MM.1S (cell line): ENCODE measurements at places on chromosomes 1 and 21.

DNA sequence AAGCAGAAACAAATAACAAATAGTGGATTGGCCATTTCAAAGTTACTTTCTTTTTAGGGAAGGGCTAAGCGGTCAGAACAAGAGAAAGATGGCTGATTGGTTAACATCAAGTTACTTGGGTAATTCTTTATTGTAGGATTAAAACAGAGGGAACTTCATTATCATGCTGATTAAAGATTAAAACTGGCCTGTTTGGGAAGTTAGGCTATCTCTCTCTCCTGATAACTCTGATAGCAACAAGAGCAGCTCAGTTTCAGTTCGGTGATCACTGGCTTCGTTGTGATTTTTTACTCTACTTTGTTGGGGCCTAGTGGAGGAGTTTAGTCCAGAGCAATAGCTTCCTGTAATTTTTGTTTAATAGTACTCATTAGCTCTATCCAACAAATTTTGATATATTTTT lies 20.5 kb upstream of the COP1 start:
- no peak for DNase-seq

DNA sequence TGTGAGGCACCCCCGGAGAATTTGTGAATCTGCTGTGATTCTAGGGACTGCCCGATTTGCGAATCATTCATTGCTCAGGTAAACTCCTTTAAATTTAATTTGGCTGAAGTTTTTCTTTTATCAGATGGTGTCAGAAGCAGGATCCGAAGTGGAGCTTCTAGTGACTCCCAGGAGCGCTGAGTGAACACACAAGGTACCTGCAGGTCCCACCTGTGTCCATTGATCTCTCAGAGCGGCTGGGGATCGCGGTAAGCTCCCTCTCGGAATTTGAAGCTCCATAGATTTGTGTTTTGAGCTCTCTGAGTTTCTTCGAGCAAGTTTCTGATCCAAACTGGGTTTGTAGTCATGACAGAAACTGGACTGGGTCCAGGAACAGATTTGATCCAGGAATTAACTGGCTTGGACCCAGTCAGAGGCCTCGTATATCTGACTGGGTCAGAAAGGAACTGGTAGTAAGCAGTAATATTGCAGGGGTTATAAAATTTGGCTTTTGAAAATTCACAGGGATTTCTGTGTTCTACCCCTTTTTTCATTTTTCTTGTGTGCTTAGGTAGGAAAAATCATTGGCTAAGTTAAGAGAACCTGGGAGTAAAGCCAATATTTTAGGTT lies 56.2 kb upstream of the EDEM3 start:
- no peak for DNase-seq

DNA sequence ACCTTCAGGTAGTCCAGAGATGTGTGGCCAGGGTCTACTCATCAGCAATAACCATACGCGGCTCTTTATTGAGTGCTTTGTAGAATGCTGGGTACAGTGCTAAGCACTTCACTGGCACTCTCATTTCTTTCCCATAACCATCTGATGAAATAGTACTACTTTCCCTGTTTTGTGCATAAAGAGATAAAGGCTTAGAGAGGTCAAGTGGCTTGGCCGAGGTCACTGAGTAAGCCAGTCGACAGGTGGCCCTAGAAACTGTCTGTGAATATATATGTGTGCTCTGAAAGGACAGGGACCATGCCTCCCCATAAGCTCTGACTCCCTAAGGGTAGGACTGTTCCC lies 52.8 kb downstream of the NENF start:
- no peak for DNase-seq

- DNase-seq = no peak
These were observed 30.8 kb downstream of the MRPL37 start for GRCh38 chr1:54230507-54231339.

GRCh38 chr1:27507960-27508665 lies 18.1 kb upstream of the WASF2 start:
- no peak for DNase-seq

DNA sequence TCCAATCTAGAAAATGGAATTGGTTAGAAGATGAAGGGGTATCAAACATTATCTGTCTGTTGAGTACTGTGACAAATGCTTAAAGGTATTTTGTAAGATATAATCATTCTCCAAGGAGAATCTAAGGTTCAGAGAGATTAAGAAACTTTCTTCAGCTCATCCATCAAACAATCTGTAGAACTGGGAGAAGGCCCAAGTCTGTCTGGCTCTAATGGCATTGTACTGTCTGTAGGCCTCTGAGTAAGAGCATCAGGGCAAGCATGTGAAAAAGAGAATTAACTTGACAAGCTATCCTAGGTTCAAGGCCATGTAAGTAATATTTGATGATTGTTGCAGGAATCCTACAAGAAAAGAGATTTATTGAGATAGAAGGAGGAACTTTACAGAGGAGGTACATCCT lies 5.3 kb upstream of the FGGY start:
- no peak for DNase-seq

- no peak for DNase-seq
These were observed 11.6 kb downstream of the KCNQ4 start for GRCh38 chr1:40794974-40795715.

DNA sequence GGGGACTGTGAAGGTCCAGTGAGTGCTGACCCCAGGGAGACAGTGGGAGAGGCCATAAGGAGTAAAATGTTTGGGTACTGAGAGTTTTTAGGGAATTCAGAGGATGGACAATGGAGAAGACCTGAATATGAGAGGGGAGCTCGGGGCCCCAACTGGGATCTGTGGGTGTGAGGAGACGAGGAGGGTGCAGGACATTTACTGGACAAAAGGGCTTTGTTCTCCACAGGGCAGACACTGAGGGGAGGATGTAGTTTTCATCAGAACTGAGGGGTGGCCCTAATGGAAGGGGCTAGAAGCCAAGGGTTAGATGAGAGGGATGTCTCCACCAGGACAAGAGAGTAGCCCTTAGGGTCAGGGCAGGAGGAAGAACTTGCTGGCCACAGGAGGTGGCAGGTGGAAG lies 30.0 kb downstream of the TMCC2 start:
- no peak for DNase-seq

DNA sequence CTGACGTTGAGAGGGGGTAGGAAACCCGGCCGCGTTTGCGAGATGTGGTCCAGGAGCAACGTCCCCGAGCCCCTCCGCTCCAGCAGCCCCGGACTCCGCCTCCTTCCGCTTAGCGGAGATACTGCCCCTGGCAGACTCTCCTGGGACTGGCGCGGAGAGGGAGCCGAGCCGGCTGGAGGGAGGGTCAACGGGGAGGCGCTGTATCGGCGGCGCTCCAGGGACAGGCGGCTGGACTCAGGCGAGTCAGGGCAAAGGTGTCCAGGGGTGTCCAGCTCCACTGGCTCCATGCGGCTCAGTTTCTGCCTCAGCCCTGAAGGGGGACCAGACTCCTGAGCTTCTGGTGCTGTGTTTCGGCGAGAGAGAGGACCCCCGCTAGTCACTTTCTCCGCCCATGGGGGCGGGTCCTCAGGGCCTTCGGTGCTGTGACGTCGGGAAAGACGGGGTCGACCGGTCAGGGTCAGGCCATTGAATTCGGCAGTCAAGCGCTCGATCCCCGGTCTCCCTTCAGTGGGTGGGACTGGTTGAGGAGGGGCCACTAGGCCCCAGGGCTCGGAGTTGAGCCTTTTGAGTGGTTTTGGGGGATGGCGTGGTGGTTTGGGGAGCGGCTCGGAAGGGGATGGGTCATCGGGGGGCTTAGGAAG lies 2.8 kb upstream of the LIX1L start:
- no peak for DNase-seq

DNA sequence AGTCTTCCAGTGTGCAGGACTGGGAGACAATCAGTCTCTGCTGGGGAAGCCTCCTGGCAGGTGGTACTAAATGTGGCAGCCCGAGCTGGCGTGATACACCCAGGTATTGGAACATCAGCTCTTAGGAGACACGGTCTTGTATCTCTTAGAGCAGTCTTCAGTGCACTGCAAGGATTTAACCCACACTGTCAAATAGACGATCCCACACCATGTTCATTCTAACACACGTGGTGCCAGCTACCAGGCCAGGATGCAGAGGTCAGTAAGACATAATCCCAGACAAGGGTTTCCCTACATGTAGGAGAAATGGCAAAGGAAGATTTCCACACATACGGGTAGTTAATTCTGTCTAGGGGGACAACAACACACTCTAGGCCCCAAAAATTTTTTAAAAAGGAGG lies 8.7 kb downstream of the TRIM11 start:
- no peak for DNase-seq

DNA sequence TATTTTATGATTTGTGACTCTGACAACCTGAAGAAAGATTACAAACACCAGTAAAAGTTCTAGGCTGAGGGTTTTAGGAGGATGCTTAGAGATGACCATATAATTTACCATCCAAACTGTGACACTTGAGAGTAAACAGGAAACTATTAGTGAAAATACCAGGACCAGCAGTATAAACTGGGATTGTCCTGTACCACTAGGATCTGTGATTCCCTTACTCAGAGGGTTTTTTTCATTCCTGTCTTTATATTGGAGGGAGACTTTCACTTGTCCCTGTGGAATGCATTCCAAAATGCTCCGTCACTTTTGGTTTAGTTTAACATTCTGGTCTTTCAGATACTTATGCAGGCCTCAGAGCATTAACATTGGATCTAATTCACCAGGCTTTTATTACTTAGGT lies 482.9 kb downstream of the PTBP2 start:
- DNase-seq = no peak

DNA sequence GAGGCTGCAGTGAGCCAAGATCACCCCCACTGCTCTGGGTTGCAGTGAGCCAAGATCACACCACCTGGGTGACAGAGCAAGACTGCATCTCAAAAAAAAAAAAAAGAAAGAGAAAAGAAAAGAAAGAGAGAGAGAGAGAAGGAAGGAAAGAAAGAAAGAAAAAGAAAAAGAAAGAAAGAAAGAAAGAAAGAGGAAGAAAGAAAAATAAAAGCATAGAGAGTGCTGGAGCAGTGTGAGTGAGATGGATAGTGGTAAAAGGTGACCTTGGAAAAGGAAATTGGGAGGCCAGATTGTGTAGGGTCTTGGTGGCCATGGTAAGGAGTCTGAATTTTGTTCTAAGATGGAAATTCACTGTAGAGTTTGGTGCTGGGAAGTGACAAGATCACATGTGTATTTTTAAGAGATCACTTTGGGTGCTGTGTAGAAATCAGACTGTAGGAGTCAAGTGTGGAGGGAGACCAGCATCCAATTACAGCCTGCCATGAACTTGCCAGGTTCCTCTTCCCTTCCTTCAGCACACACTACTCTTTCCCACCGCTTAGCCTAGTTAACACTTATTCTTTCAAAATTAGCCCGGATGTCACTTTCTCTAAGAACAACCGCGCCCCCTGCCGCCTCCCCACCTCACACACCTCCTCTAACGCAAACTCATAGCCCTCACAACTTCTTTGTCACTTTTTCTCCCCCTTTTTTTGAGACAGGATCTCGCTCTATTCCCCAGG lies 17.9 kb downstream of the MTX1 start:
- peak; percentile 87 for DNase-seq

- no peak for DNase-seq
These were observed 1359.6 kb downstream of the PLA2G4A start for GRCh38 chr1:188188317-188188716.

- peak; percentile 83 for DNase-seq
These were observed 8.0 kb downstream of the SMAP2 start for GRCh38 chr1:40381268-40382107.

DNA sequence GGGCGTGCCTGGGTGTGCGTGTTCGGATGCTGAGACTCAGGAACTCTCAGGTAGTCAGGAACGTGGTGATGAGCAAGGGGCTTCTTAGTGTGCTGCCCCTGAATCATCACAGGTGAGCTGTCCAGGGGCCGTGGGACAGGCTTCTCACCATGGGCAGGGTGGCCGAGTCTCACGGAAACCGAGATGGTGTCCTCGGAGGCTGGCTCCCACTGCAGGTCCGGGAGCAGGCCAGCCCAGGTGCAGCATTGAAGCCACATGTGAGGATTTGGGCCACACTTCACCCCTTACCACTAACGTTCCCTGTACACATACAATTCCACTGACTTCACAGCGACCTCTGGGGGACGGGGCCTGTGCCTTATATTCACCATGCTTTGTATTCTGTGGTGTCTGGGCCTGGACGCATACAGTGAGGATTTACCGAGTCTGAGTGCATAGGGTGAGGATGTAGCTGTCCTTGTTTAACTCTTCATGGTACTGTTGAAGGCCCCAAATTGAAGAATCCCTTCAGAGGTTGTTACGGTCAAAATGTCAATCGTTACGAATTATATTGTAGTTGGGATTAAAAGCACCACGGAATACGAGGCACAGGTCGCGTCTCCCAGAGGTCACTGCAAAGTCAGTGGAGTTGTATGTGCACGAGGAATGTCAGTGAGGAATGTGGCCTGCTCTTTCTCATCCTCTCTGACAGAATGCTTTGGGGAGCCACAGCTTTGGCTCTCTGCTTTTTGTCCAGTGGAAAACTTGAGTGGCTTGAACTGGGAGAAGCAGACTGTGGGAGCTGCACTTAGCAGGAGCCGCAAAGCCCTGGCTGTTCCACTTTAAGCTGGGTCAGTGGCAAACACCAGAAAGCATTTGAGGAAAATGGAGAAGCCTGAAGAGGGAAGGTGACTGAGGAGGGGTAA lies 95.3 kb downstream of the MTR start:
- DNase-seq = no peak

DNA sequence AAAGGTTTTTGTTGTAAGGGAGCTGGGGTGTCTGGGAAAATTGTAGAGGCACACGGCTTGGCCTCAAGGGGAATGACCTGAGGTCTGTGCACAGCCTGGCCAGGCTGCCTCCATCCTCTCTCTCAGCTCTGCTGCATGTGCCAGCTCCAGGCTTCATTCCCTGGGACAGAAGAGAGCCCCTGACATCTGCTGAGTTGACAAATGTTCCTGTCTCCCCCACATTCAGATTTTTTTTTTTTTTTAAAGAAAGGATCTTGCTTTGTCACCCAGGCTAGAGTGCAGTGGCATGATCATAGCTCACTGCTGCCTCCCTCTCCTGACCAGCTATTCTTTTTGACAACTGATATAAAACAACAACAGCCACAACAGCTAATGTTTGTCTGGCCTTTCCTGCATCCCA lies 84.4 kb downstream of the PCNX2 start:
- DNase-seq = no peak

GRCh38 chr1:62438163-62438562 lies 1.3 kb downstream of the USP1 start:
- peak; percentile 18 for DNase-seq

GRCh38 chr1:9715536-9716226 lies 64.2 kb downstream of the PIK3CD start:
- DNase-seq = no peak

GRCh38 chr21:17732306-17732705 lies 86.8 kb downstream of the C21orf91 start:
- DNase-seq = no peak

- no peak for DNase-seq
These were observed 4.9 kb upstream of the LAD1 start for GRCh38 chr1:201404055-201404454.

DNA sequence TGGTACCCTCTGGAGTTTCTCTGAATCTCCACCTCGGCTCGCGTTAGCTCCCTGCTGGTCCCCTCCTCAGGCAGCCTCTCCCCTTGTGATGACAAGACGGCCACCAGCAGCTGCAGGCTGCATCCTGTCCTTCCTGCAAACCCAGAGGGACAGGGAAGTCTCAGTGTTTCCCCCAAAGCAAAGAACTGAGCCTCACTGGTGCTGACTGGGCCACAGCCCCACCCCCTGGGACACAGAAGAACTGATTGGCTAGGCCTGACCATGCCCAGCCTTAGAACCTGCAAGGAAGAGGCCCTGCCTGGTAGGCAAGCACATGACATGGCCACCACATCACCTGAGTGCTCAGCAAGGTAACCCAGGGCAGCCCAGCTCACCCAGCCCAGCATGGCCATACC lies 34.6 kb downstream of the TMEM51 start:
- no peak for DNase-seq
